ENCODE measurements at places on chromosomes 5 and 9.

DNA sequence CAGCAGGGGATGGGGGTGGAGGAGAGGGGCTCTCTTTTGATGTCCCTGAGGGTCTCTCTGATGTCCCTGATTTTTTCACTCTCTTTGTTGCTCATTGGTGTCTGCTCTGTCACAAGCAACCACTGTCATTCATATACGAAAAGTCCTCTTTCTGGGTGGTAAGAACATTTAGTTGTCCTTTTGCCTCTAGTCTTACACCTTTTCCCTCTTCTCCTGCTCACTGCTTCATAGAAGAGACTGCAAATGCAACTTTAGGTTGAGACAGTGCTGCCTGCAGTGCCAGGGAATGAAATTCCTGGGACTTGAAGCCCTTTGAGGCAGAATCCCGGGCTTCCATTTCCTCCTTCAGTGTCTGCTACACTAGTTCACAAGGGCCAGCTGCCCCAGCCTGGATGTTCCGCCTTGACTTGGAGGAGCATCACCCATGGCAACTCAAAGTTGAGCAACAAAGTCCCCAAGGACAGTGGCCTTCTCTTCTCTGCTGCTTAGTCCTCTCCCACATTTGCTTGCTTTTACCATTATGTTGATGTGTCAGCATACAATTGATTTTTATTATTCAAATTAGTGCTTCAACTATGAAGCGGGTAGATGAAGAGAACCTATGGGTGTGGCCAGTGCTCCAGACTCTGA is 94.7 kb upstream of the RUSC2 start:
- no peak for DNase-seq

DNA sequence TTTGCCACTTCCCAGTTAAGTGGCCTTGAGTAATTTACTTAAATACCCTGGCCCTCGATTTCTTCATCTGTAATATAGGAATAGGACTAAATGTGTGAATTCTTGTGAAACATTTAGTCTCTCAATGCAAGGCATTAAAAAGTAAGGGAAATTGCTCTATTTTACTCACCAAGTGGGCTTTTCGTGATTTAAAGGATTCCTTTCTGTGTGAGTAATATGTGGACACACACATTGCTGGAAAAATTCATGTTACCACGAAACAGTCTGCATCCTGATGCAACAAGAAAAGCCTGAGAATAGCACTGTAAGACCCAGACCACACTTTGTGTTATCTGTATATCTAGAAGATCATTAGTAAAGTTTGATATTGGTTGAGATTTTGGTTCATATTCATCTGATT is 1243.0 kb upstream of the CDH9 start:
- DNase-seq = no peak

GRCh38 chr5:154861946-154862345 is 3.5 kb downstream of the CNOT8 start:
- DNase-seq = no peak

- DNase-seq = no peak
Measured at GRCh38 chr5:72112389-72112788, 5.1 kb downstream of the MAP1B start.

DNA sequence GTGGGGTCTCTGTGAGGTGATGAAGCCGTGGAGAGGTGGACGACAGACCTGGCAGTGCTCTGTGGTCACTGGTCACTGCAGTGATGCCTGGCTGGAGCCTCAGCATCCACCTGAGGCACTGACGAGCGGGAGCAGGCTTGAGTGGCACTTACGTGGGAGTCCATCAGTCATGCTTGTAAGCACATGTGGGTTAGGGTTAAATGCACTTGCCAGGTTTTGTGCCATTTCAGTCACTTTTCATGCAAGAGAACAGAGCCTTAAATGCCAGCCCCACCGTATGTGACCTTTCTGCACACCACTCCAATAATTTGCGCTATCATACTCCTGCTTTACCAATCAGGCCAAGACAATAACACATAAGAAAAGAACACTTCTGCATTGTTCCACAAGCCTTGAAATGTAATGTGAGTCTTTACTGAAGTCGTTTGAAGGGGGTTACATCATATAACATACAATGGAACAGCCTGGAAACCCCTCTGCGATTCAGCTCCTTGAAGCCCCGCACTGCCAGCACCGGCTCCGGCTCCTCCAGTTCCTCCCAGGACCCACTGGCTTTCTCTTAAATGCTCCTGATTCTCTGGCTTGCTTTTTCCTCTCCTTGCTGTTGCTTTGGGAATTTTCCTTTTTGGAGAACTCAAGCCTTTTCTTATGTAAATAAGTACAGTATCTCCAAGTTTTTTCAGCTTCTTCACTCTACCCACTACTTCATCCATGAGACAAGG is 59.4 kb upstream of the CTXN3 start:
- no peak for DNase-seq

- no peak for DNase-seq
Measured at GRCh38 chr5:6046296-6046967, 331.9 kb downstream of the MED10 start.

- DNase-seq = no peak
Measured at GRCh38 chr9:12464910-12465512, 228.2 kb upstream of the TYRP1 start.

GRCh38 chr5:181255836-181256578 is 4.9 kb downstream of the TRIM52 start:
- no peak for DNase-seq

- no peak for DNase-seq
Measured at GRCh38 chr5:96023518-96023917, 61.9 kb upstream of the ELL2 start.

DNA sequence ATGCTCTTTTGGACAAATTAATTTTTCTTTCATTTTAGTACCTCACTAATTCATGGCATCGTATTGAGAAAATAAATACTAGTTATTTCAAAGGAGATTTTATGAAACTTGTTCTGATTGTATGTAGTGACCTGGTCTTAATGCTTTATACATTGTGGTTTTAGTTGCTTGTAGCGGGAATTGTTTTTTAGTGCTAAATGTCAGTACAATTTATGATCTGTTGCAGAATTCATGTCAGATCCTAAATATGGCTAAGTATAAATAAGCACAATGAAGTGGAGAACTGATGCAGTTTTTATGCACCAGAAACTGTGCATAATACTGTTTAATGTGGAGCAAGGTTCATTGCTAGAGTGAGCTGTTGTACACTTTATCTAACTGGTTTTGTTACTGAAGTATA is 308.8 kb downstream of the PJA2 start:
- no peak for DNase-seq

DNA sequence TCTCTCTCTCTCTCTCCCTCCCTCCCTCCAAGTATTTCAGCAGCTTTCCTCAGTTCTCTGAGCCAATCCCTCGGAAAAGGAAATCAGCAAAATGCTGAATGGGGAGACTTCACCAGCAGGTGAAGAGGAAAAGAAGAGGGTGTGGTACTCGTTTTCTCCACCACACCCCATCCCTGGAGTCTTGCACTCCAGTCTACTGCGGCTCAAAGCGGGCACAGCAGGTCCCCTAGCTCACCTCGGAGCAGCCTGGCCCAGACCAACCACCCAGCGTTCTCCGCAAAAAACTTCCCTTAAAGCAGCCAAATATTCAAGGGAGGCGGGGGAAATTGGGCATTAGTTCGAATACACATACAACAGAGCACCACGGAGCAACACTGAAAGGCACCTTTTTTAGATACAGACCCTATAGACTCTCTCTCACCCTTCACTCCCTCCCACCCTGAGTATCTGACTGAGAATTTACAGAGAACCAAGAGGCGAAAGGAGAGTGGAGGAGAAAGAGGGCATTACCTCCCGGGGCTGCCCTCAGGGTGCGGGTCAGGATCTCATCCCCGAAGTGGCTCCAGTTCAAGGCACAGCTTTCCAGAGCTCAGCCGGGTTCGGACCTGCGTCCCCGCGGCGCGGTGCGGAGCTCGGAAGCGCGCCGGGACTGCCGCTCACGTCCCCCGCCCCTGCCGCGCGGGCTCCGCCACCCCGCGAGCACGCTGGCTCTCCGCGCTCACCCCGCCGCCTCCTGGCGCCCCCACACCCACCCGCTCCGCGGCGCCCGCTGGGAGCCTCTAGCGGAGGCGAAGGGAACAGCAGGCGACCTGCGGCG is 1638.5 kb upstream of the C9orf72 start:
- DNase-seq = peak; percentile 14

- no peak for DNase-seq
Measured at GRCh38 chr9:116163293-116164055, 9.9 kb downstream of the PAPPA start.

- DNase-seq = no peak
Measured at GRCh38 chr9:79131246-79131774, 440.5 kb upstream of the TLE4 start.
